ENCODE measurements at places on chromosomes 13 and 19.

DNA sequence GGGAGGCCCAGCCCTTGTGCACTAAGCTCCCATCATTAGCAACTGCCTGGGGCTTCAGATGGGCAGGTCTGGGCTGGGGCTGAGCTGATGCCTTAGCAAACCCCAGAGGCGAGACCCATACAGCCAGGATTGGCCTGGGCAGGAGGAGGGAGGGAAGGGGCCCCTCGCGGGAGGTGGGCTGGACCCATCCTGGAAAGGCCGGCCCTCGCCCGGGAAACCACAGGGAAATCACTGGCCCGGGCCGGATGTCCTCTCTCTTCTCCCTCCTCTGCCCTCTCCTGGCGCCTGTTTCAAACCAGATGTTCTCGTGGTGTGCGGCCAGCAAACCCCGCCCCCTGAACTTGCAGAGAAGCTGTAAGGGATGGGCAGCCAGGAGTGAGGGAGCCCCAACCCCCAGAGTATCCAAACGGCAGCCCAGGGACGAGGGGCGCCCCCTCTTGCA is 43.1 kb downstream of the TMEM255B start:
- peak; percentile 74 for DNase-seq

GRCh38 chr13:87820241-87820640 is 149.1 kb downstream of the SLITRK5 start:
- DNase-seq = no peak

DNA sequence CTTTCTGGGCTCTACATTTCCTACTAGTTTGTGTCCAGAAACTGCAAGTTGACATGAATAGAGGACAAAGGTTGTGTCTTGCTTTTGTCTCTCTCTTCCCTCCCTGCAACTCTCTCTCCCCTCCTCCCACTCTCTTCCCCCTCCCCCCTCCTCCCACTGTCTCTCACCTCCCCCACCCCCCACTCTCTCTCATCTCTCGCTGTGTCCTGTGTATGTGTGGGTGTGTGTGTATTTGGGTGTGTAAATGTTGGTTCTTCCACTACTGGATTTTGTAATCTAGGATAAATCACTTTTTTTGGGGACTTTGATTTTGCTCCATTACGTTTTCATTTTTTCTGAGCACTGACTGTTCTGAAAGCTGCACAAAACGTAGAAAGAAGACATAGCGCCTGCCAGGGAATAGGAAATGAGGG is 48.4 kb downstream of the AKAP11 start:
- no peak for DNase-seq

- DNase-seq = peak; percentile 25
Observed at GRCh38 chr13:99471221-99472121, 29.8 kb upstream of the TM9SF2 start.

DNA sequence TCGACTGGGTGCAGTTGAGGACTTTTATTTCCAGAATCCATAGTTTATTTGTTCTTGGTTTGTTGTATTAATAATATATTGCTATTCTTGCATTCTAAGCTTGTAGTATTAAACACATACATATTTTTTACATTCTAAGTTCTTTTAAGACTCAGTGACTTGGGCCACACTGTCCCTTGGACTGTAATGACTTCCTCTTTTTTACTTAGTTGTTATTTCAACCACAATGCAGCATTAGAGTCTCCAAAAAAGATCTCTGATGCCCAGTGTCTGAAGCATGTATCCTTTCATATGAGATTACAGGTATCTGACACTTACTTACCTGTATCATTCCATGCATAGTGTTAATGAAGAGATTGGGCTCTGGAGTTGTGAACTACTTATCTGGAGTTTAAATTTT is 864.9 kb upstream of the PCDH20 start:
- no peak for DNase-seq

GRCh38 chr13:48542138-48542537 is 9.3 kb upstream of the RCBTB2 start:
- DNase-seq = no peak

- no peak for DNase-seq
Observed at GRCh38 chr19:32866061-32866460, 3.5 kb downstream of the SLC7A9 start.

DNA sequence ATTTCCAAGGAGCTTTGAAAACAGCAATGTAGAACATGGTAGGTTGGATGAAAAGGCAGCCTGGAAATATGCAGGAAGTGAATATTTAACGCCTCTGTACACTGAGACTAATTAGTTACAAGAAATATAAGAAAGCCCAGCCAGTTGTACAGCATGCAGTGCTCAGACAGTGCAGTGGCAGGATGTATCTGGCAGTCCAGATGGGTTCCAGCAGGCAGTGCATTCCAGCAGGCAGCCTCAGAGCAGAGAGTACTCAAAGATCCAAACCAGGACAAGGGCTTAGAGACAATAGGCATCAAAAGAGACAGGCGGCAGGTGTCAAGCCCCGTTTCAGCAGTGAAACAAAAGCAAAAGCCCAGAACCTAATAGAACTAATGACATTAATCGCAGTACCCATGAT is 2776.3 kb downstream of the PCDH9 start:
- peak; percentile 8 for DNase-seq

GRCh38 chr13:28557725-28558520 is 63.0 kb upstream of the FLT1 start:
- DNase-seq = peak; percentile 98

GRCh38 chr19:28737021-28737895 is 475.7 kb downstream of the UQCRFS1 start:
- peak; percentile 64 for DNase-seq

All from fibroblast of skin of back (primary cell).